ENCODE measurements at places on chromosomes 4 and X.

GRCh38 chr4:87089368-87089767, 131.1 kb downstream of the KLHL8 start:
- no peak for DNase-seq

DNA sequence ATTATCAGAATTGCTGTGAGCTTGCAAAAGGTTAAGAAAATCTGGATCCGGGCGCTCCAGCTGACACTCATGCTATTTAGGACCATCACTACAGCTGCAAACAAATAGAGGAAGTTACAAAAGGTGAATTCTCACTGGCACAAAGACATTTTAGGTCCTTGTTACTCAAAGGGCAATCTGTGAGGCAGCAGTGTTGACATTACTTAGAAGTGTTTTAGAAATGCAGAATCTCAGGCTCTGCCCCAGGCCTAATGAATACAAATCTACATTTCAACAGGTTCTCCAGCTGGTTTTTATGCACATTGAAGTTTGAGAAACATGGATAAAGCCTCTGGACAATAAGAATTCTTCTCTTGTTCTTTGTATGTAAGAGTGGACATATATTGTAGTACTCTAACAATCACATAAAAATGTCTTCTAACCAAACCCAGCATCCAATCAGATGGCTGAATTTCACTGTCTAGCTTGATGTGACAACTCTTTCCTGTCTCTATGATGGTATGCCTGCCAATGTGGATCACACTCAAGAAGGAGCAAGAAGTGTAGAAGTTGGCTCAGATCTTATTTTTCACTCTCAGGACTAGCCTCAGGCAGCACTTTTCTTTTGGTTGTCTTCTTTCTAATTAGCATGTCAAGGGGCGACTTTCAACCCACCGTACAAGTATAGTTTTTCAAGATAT, 18.8 kb downstream of the SLC7A11 start:
- DNase-seq = no peak

- DNase-seq = no peak
Observed at GRCh38 chr4:177052211-177052934, 257.3 kb upstream of the NEIL3 start.

GRCh38 chr4:25970226-25970675, 56.2 kb downstream of the SMIM20 start:
- DNase-seq = no peak

DNA sequence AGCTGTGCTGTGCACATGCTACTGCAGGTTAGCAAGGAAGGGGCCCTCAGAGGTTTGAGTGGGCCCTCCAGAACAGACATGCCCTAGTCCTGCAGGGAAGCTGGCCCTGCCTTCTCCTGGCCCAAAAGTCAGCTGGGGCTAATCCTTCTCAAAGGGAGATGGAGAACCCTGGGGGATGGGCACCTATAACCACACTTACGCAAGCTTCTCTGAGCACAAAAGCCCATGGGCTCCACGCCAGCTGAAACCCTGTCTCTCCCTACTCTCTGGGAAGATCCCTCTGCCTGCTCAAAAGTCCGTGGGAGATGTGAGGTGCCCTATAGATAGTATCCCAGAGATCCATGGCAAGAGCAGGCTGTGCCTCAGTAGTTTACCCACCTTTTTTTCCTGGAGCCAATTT, 58.9 kb upstream of the DKK2 start:
- DNase-seq = no peak

DNA sequence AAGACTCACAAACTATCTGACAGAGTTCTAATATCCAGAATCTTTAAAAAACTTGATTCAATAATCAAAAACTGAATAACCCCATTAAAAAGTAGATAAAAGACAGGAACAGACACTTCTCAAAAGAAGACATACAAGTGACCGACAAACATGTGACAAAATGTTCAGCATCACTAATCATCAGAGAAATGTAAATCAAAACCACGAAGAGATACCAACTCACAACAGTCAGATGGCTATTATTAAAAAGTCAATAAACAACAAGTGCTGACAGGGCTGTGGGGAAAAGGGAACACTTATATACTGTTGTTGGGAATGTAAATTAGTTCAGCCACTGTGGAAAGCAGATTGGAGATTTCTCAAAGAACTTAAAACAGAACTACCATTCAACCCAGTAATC, 138.1 kb upstream of the RASGEF1B start:
- no peak for DNase-seq

DNA sequence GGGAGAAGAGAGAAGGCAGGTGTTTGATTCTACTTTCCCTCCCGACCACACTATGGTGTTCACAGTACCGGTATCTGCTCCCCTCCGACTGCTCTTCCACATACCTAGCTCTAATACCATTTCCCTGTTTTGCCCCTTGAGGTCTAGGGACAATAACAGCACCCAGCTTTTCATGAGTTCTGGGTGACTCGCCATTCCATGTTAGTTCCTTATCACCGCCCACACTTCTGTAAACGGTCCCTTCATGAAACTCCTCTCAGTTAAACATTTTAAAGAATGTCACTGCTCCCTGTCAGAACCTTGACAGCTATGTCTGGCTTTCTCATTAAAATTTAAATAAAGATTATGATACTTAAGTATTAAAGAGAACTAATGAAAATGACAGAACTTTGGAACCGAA, 136.7 kb downstream of the ADAMTS3 start:
- DNase-seq = no peak

DNA sequence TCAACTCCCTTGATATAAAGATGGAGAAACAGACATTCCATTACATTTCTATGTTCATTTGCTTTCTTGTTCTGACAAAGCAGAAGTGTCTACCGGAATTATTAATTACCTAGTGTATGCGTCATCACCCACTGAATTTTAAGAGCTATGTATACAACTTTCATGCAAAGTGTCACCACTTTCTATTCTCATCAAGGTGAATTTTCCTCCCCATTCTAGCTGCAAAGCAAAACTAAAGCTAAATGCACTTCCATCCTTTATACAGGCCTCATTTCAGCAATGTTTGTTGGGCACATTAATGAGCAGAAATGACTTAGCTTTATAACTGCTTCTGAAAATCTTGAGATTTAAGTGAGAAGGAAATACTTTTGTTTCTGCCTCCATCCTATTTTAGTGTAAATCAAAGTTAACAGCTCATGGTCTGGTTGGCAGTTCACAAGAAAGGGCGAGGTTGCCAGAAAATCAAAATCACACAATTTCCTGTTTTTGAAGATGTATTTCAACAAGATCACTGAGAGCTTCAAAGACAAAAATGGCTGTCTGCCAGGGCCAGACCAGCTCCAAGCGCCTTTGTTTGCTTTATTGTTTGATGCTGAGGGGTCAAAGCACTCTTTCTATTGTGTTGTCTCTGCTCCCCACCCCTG, 7.2 kb upstream of the FAM9C start:
- no peak for DNase-seq

DNA sequence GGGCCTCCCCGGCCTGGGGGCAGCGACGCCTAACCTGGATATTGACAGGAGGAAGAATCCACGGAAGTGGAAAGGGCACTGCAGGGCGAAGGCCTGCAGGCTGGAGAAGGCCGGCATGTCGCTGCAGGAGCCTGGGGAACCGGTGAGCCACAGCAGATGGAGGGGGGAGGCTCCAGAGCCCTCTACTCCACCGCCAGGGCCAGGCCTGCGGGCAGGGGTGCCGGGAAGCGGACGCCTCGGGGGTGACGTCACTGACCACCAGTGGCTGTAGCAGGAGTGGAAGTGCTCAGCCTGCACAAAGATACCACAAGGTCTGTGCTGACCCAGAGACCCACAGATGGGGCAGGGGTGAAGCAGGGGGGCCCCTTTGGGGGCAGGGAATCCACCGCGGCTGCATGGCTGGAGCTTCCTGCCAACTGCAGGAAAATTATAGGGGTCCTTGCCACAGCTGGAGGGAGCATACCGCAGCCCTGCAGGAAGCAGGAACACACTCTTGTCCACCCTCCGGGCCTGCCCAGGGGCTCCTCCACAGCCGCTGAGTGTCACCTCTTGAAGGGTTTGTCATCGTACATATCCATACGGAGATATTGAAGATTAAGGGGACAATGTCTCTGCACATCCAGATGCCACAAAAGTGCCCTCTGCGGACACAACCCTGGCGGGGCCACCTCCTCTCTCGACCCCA, 7.6 kb upstream of the HTRA3 start:
- DNase-seq = no peak

All from stimulated activated CD8-positive, alpha-beta memory T cell treated with anti-CD3 and anti-CD28 coated beads, Interleukin-2, amount 100 ng/mL, for 1 hour (primary cell).